Effector CD8-positive, alpha-beta T cell (primary cell): ENCODE measurements at places on chromosomes 11 and 22.
A peak's percentile ranks its signal among the peaks of the same experiment; 100 is the strongest.

- no peak for DNase-seq
Observed at GRCh38 chr11:14308897-14309387, 50.0 kb downstream of the RRAS2 start.

DNA sequence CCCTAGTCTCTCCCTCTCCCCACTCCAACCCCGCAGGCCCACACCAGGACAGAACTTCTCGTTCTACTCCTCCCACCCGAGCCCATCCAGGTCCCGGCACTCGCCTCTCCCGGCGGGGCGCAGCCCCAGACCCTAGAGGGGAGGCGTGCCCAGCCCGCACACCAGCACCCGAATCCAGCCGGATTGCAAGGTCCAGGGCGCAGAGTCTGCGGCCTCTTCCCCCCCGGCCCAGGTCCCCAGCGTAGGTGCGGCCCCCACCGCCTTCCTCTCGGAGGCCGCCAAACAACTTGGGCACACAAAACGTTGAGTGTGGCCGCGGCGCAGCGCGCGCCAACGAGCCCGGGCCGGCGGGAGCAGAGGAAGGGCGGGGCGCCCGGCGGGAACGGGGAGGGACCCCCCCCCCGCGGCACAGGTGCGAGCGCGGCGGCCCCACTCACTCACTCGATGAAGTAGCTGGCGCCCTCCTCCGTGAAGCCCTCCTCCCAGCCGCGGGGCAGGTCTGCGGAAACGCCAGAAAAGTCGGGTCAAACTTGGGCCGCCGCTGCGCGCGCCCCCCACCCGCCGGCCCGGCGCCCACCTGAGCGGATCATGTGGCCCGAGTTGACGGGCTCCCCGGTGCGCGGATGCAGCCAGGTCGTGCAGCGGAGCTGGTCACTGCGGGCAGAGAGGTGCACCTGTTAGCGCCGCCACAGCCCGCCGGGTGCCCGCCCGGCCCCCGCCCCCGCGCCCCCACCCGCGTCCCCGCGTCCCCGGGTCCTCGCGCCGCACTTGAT is 480 bp downstream of the PLEKHA7 start:
- DNase-seq, result no peak

DNA sequence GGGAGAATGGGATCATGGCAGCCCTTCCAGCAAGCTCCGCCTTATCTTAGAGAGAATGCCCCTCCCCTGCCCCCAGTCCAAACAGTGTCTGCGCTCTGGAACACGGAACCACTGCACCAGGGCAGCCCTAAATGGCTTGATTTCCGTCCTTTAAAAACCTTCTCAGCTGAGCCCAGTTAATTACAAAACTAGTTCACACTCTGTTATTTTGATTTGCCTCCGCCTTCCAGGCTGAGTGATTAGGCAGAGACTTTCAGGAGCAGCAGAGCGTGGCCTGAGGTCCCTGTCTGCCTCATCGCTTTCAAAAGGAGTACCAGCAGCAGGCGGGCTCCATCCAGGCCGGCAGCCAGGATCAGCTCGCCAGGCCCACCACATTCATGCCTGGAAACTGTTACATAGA is 313.0 kb downstream of the BRD1 start:
- DNase-seq, result no peak

DNA sequence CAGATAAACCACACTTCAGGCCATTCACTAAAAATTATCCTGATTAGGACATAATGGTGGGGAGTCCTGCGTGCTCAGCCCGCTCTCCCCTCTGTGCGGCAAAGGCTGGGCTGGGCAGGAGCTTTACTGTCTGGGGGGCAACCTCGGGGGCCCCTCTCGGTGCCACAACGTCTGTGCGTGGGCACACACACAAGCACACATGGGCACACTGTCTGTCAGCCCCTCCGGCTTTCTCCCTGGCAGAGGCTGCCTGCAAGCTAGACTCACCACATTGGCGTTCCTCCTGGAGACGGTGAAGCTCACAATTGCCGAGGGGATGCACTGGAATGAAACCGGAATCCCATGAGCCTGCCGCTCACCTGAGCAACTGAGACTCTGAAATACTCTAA is 5.2 kb downstream of the MLC1 start:
- no peak for DNase-seq

GRCh38 chr11:71127806-71128205 is 124.6 kb downstream of the SHANK2 start:
- no peak for DNase-seq

- no peak for DNase-seq
Observed at GRCh38 chr22:22735695-22736611, 91.5 kb downstream of the GGTLC2 start.

DNA sequence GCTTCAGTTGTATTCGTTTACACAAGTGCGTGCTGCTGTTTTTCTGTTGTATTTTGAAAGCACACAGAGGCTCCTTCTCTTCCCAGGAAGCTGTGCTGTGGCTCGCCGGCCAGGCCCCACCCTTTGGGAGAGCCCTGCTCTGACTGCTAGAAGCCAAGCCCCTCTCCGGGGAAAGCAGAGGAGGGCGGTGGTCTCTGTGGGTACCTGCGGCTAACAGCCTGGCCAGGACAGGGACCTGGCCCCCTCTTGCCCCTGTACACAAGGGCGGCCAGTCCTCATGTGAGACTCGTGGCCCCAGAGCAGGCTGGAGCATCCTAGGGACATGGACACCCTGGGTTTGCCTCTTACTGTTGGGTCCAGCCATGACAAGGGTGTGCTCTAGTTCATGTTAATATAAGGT is 14.8 kb downstream of the MOB2 start:
- DNase-seq, result no peak

DNA sequence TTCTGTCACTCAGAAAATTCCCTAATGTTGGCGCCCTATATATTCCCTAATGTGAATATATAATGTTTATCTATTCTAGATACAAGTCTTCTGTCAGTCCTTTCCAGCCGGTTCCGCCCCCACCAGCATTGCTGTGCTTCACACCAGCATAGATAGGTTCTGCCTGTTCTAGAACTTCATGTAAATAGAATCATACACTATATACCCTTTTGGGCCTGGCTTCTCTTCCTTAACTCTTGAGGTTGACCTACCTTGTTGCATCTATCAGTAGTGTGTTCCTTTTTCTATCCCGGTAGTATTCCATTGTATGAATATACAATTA is 34.6 kb downstream of the OTOG start:
- no peak for DNase-seq

DNA sequence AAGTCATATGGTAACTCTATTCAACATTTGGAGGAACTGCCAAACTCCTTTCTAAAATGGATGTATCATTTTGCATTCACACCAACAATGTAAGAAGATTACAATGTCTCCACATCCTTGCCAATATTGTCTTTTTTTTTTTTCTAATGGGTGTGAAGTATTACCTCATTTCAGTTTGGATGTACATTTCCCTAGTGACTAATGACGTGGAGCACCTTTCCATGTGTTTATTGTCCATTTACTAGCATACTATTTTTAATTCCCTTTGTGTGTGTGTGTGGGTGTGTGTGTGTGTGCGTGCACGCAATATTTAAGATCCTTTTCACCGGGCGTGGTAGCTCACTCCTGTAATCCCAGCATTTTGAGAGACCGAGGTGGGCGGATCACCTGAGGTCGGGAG is 62.7 kb downstream of the APOL3 start:
- DNase-seq, result no peak

DNA sequence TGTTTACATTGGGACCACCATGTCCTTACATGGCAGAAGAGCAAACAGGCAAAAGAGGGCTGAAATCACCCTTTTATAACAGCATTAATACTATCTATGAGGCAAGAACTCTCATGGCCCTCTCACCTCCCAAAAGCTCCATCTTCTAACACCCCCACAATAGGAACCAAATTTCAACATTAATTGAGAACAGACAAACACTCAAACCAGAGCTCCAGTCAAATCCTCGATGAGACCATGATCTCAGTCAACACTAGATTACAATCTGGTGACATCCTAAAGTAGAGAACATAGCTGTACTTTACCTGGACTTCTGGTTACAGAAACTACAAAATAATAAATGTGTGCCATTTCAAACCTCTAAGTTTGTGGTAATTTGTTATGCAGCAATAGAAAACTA is 25.1 kb downstream of the OR2AG2 start:
- no peak for DNase-seq

DNA sequence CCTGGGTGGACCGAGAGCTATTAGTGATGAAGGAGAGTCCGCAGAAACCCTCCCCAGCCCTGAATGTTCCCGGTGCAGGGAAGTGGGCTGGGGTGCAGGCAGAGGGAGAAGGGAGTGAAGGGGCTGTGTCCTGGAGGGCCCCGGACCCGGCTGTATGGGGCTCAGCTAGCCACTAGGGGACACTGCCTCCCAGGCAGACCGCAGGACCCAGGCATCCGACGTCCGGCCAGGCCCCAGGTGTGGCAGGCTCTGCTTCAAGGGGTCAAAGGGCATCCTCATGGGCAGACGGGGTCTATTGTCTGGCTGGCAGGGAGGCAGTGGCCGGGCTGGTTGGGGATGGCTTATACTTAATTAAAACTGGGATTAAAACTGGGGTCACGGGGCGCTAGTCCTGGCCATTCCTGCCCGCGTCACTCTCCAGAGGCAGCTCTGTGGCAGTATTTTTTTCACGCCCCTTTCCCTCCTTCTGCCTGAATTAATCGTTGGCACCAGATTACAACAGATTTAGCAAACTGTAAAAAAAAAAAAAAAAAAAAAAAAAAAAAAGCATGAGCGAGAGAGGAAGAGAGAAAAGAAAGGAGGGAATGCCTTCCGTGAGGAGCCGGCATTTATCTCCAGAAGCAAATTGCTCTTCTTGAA is 5.1 kb downstream of the FLRT1 start:
- no peak for DNase-seq

GRCh38 chr11:24295360-24295759 is 201.5 kb upstream of the LUZP2 start:
- DNase-seq, result no peak

DNA sequence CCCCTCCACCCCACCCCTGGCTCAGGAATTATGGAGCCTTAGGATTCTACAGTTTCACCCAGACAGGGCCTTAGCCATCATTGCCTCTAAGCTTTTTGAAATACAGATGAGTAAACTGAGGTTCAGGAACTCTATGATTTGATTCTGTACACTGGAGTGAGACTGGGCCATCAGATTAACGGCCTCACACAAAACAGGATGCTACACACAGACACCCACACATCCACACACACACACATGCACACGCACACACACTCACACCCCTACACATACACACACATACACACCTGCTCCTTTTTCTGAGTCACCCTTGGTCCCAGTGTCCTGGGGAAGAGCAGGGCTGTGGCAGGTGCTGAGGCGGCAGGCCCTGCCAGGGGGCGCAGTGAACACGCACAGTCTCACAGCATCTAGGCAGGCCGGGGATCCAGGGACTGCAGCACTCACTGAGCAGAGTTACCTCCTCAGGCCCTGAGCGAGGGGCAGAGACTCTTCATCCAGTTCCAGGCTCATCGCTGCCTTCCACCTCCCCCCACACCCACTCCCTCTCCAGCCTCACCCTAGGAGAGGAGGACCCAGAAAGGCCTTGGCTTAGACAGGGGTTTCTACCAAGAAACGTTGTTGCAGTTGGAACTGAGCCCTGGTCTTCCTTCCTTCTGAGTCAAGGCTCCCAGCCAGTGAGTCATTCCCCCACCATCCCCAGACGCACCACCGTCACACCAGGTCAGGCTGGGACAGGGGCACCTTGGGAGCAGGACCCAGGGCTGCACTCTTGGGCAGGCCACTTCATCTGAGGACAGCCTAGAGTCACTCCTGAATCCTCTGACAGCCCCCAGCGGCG is 89.8 kb upstream of the PARVA start:
- no peak for DNase-seq

DNA sequence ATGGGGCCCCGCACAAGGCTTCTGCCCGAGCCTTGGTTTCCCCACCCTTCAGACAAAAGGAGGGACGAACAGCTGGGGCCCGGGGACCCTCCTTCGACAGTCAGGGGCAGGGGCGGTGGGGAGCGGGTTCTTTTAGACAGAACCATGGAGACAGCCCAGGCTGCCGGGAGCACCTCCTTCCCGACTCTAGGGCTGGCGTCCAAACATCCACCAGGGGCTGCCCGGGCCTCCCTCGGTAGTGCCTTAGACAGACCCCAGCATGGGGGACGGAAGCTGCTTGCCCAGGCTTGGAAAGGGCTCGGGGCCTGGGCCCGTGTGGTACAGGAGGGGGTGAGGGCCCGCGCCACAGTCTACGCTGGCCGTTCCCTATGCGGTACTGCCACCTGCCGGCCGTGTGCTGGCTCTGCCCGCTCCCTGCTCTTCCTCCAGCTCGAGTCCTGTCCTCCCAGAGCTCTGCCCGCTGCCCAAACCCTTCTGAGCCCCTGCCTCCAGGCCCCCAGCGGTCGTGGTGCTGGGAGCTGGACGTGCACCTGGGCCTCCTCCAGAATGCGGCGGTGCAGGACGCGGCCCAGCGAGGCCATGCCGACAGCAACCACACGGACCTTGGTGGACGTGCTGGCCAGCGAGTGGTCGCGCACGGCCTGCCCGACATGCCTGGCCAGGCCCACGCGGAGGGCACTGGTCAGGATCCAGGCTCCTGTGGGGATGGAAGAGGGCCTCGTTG is 20.1 kb downstream of the TSSC4 start:
- DNase-seq, result peak; percentile 40

- no peak for DNase-seq
Observed at GRCh38 chr11:16194566-16194965, 161.8 kb downstream of the SOX6 start.

- DNase-seq, result no peak
Observed at GRCh38 chr11:68211546-68211945, 1.6 kb downstream of the KMT5B start.

DNA sequence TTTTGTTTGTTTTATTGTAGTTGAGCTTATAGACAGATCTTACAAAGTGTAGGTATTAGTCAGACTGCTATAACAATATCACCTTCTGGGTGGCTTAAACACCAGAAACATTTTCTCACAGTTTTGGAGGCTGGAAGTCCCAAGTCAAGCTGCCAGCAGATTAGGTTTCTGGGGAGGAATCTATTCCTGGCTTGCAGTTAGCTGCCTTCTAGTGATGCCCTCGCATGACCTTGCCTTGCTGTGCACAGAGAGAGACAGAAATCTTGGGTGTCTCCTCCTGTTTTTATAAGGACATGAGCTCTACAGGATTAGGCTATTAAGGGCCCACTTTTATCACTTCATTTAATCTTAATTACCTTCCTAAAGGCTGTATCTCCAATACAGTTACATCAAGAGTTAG is 1635.2 kb downstream of the FAM181B start:
- DNase-seq, result no peak

- DNase-seq, result no peak
Observed at GRCh38 chr11:12433571-12434324, 56.4 kb downstream of the PARVA start.

- no peak for DNase-seq
Observed at GRCh38 chr11:69948256-69949141, 129.3 kb upstream of the FGF3 start.

DNA sequence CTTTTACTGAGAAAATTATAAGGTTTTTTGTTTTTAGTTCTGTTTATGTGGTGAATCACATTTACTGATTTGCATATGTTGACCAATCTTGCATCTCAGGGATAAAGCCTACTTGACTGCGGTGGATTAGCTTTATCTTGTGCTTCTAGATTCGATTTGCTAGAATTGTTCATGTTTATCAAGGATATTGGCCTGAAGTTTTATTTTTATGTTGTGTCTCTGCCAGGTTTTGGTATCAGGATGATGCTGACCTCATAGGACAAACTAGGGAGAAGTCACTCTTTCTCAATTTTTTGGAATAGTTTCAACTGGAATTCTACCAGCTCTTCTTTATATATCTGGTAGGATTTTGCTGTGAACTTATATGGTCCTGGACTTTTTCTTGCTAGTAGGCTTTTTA is 504.8 kb downstream of the ETS1 start:
- no peak for DNase-seq
